ENCODE measurements at places on chromosomes 4 and X.

DNA sequence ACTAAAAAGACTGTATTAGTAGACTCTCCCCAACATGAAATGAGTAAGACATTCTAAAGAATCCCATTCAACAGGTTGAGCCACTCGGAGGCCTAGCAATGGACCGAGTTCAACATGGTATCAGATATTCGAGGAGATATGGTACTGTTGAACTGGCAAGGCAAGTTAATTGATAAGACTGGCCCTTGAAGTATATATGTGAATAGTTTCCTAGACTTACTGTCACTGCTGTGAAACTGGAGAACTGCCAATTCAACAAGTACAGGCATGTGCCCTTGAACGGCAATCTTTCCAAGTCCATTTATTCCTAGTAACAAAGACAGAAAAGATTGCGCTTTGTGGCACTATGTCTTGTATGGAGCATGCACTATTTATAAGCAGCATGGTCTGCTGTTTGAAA, 24.4 kb downstream of the FAT1 start:
- no peak for DNase-seq

GRCh38 chr4:108484187-108484586, 136.2 kb upstream of the RPL34 start:
- no peak for DNase-seq

- no peak for DNase-seq
These were observed 130.5 kb downstream of the TENT5D start for GRCh38 chrX:80550722-80551121.

DNA sequence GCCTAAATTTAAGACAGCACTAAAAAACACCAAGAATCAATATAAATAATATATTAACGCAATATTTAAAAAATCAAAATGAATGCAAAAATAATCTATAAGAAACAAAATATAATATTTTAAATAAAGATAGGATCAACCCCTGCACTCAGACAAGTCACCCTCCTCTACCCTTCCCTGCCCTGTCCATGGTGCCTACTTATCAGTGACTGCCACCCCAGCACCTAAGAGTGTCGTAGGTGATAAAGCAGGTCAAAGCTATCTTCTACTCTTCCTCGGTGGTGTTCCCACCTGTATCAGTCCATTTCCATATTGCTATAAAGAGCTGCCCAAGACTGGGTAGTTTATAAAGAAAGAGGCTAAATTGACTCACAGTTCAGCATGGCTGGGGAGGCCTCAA, 251.9 kb downstream of the STIM2 start:
- no peak for DNase-seq

- no peak for DNase-seq
These were observed 41.4 kb upstream of the PHF8 start for GRCh38 chrX:54085666-54086065.

GRCh38 chrX:40996886-40997530, 88.2 kb upstream of the USP9X start:
- no peak for DNase-seq

DNA sequence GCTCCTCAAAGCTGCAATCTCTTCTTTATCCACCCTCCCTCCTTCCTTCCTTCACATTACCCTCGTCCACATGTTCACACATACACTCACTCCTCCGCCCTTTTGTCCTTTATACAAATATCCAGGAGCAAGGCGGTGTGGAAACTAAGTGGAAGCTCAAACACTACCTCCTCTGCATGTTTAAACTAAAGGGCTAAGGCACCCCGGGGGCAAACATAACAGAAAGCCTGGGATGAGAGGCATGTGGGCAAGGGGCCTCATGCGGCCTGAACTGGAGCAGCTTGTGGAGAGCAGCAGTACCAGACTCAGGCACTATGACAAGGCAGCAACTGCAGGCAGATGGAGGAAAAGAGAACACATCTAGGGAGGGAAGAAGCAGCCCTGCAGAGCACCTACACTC, 9.5 kb downstream of the MAB21L2 start:
- DNase-seq, result no peak

All from effector CD8-positive, alpha-beta T cell (primary cell).